ENCODE measurements at places on chromosomes 5 and 9. TPM values are rescaled to one million over a fixed set of nuclear protein-coding genes. Genes with fewer than 3 reads are reported as not detected.

The FAM78A gene
- under 0.01 TPM for total RNA-seq

The GADD45G gene
- total RNA-seq = 1.0 TPM

The SLC1A1 gene
- 1.4 TPM for total RNA-seq

The SPATA31A3 gene
- total RNA-seq = not detected

The WHRN gene
- 0.77 TPM for total RNA-seq

The ADRA1B gene
- under 0.01 TPM for total RNA-seq

The C5orf58 gene
- total RNA-seq = not detected

Measured in bronchial epithelial cell (primary cell).